ENCODE measurements at places on chromosomes 3 and 15.

- no peak for DNase-seq
Observed at GRCh38 chr3:106783231-106783630, 594.0 kb upstream of the CCDC54 start.

GRCh38 chr3:30989276-30990030, 95.0 kb upstream of the GADL1 start:
- DNase-seq = no peak

DNA sequence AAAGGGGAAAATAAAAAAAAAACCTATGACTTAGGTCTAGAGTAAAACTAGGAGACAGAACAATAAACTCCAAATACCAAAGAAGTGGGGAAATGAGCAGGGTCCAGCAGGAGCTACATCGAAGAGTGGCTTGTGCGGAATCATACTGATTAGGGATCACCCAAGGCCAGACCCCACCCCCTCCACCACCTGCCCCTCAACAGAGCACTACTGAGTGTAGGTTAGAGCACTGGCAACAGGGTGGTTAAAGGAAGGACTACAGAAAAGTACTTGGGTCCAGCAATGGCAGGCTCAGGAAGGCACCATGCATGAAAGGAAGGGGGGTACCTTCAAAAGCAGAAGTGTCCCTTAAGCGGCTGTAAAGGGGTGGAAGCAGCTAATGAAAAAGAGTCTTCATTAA, 96.2 kb downstream of the UBE3A start:
- DNase-seq = peak; percentile 21

DNA sequence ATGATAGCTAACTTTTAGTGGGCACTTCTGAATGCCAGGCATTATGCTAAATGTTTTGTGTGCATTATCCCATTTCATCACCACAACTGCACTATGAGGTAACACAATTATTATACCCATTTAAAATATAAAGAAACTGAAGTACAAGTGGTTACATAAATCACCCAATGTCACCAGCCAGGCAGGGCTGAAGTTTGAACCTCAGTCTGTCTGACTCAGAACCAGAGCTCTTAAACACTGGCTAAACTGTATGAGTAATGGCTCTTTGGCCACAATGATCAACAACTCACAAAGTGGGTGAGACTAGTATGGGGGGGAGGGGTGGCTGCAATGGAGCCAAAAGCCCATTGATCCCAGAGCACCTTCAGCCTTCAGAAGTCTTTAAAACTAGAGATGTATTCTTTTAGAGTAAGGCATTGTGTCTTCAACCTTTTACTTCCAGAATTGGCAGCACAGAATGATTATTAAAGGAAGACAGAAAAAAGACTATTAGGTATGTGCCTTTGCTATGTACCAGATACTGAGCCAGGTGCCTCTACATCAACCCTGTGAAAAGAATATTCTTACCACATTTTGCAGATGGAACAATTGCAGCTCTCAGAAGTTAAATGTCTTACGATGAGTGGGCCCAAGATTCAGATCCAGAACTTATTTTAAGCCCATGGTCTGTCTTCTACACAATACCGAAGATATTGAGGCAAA, 166.9 kb downstream of the UACA start:
- DNase-seq = no peak

DNA sequence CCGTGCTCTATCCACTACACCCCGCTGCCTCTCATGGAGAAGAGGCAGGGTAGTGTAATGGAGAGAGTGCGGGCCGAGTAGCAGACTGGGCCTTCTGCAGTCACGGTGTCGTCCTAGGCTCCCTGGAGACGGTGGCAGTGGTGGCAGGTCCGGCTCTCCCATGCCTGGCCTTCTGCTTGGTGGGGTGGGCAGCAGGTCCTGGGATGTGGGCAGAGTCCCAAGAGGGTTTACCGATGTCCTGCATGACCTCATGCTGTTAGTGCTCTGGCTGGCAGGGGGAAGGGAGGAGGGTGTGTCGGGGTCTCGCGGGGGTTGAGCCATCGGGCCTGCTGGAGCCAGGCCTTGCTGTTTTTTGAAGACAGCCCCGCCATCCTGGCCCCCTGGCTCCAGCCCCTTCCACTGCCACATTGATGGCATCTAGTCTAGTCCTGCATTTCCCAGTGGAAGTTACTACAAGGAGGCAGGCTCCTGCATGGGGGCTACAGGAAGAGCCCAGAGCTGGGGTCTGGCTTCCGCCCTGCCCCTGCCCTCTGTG, 73.6 kb upstream of the SEC13 start:
- DNase-seq = no peak

DNA sequence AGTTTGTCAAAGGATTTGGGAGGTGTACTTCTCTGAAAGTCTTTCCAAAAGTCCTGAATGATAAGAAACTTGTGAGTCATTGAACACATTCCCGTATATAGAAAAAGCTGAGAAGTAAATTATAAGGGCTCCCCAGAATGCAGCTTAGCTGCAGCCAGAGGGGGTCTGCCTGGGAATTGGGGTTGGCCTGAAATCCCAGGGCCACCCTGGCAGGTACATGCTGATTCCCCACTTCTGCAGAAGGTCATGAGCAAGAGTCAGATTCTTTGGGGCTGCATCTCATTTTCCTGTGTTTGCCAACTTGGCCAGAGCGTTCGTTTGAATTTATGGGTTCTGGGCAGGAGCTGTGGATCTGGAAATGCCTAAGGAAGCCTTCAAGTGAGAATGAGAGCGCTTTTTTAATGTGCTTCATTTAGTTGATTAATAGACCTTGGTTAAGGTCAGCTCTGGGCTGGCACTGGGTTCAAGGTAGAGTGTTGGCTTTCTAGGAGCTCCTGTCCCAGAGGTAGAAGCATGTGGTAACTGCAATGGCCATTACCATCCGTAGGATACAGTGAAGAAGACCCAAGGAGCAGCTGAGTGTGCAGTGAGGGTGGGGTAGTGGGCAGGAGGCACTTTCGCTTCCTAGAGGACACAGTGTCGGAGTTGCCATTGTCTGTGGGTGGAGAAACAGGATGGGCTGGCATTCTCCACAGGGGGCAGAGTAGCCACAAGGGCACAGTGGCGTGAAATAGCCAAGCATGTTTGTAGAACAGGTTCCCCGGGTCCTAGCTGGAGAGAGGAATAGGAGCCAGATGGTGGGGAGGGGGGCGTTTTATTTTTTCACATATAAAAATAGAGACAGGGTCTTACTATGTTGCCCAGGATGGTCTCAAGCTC, 3.2 kb downstream of the SLC6A6 start:
- no peak for DNase-seq

- DNase-seq = no peak
Observed at GRCh38 chr15:81270781-81271491, 53.0 kb downstream of the STARD5 start.

- no peak for DNase-seq
Observed at GRCh38 chr3:101319531-101319930, 844 bp downstream of the IMPG2 start.

- DNase-seq = no peak
Observed at GRCh38 chr15:39238443-39238842, 342.4 kb upstream of the THBS1 start.

- DNase-seq = no peak
Observed at GRCh38 chr15:86213420-86213819, 133.7 kb downstream of the AGBL1 start.

GRCh38 chr15:60973637-60974415, 255.3 kb downstream of the RORA start:
- DNase-seq = no peak

- no peak for DNase-seq
Observed at GRCh38 chr3:196998966-196999760, 30.5 kb downstream of the MELTF start.

GRCh38 chr3:70556056-70556455, 243.6 kb upstream of the MDFIC2 start:
- no peak for DNase-seq

DNA sequence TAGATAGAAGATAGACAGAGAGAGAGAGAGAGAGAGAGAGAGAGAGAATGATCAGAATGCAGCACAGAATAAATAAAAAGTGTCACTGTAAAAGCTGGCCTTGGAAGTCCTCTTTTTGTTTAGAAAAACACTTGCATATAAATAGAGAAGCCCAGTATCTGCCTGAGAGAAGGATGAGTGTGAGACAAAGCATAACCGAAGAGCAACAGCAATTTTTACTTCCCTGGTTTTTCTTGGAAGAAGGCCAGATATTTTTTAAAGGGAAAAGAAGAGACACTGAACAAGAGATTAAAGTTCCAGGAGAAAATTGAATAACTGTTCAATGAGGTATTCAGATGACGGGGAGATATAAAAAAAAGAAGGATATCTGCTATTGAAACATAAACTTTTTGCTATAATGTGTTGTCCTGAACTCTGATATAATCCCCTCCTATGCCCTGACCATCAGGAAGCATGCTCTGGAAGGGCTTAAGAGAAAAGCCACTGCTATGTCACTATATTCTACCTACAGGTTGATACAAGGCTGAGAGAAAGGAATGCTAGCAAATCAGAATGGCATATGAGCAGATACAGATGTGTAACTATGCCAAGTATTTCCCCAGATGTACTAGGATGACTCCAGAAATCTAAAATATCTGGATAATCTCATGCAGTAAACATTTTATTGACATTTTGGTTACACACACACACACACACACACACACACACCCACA, 358.9 kb downstream of the RBMS3 start:
- DNase-seq = no peak

GRCh38 chr3:72604328-72604727, 243.9 kb downstream of the SHQ1 start:
- DNase-seq = no peak

DNA sequence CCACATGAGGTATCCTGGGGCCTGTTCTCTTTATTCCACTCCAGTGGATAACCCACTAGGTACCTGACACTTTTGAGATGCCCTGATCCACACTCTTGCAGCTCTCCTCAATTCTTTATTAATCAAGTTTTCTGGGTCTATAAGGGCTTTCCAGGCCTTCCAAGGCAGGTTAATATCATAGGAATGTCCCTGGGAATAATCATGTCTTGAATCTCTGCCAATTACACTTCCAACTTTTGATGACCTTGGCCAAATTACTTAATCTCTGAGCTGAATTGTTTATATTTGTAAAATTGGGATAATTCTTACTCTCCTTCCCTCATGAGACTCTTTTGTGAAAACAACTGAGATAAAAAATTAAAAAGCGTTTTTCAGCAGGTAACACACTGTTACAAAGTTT, 881.7 kb downstream of the MCTP2 start:
- DNase-seq = no peak

All from germinal center (tissue), 1 donor.